ENCODE measurements at places on chromosomes 7 and 10. TPM values are rescaled to one million over a fixed set of nuclear protein-coding genes. Genes with fewer than 3 reads are reported as not detected.

The TAS2R5 gene
- 0.93 TPM for total RNA-seq

GRCh38 chr7:130494431-130494858 lies 2.6 kb downstream of the MEST start:
- peaks cover 11% of the 10 kb centered on the region for H3K4me1 ChIP-seq
- peaks cover 2% of the 10 kb centered on the region for H3K36me3 ChIP-seq
- peaks cover 34% of the 10 kb centered on the region for H3K27me3 ChIP-seq
- no peak for DNase-seq
- no peak overlapping the region for H3K4me3 ChIP-seq

DNA sequence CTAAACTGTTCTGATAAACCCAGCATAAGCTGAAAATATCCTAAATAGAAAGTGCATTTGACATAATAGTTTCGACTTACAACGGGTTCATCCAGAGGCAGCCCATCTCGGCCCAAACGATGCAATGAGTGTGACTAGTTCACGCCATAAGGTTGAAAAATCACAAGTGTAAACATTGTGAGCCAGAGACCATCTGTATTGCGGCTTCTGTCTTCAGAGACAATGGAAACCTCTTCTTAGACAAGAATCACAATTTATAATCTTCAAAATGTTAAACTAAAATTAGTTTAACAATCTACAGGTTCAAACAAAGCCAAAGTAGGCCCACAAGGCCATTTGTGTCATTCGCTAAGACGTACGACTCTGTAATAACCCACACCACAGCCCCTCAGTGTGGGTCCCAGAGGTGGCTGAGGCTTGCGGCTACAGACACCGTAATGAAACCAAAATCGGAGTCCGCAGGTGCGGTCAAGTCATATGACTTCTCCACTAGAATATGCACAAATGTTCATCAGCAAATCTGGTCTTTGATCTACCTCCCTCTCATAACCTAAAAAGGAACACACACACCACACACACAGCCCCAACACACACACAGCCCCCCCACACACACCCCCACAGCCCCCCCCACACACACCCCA lies 81.8 kb downstream of the DIP2C start:
- peaks cover 2% of the 10 kb centered on the region for H3K27me3 ChIP-seq
- H3K4me1 ChIP-seq: peaks cover 8% of the 10 kb centered on the region
- no peak overlapping the region for H3K4me3 ChIP-seq
- DNase-seq: no peak
- no peaks in the 10 kb centered on the region for H3K36me3 ChIP-seq
- H3K27ac ChIP-seq: no peak overlapping the region

GRCh38 chr10:126972635-126973414 lies 67.6 kb downstream of the DOCK1 start:
- no peaks in the 10 kb centered on the region for H3K27me3 ChIP-seq
- H3K36me3 ChIP-seq: no peaks in the 10 kb centered on the region
- no peak for DNase-seq
- H3K4me3 ChIP-seq: no peak overlapping the region
- no peak overlapping the region for H3K27ac ChIP-seq

DNA sequence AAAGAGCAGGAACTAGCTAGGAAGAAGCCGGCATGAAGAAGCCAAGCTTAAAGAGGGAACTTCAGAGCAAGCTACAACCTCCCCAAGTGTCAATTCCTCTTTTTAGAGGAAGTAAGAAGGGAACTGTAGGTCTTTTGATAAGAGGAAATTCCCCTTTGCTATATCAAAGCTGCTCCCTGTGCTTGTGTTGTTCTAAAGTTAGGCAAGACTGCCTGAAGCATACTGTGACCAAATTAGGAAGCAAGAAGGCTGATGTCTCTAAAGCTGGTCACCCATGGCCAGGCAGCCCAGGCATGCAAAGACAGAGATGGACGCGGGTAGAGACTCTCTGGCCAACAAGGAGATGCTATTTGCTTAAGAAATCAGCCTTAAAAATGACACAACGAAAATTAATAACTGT lies 87.9 kb downstream of the RNF216 start:
- H3K4me1 ChIP-seq: peaks cover 95% of the 10 kb centered on the region
- H3K27ac ChIP-seq: peak overlapping the region; percentile 90
- no peak for DNase-seq
- H3K36me3 ChIP-seq: peaks cover 48% of the 10 kb centered on the region
- no peaks in the 10 kb centered on the region for H3K27me3 ChIP-seq

- H3K36me3 ChIP-seq: no peaks in the 10 kb centered on the region
- DNase-seq: peak; percentile 55
- peaks cover 13% of the 10 kb centered on the region for H3K27me3 ChIP-seq
- peak overlapping the region; percentile 45 for H3K27ac ChIP-seq
Measured at GRCh38 chr7:73851410-73852338, 9.3 kb upstream of the TMEM270 start.

All from activated CD4-positive, alpha-beta memory T cell treated with anti-CD3 and anti-CD28 coated beads for 36 hours (primary cell).